ENCODE measurements at places on chromosomes 1 and 21.

GRCh38 chr1:192557841-192558595 is 17.6 kb upstream of the RGS1 start:
- DNase-seq: no peak

- DNase-seq: no peak
Observed at GRCh38 chr1:44151808-44152207, 10.4 kb upstream of the KLF18 start.

GRCh38 chr1:50877641-50878040 is 82.4 kb downstream of the FAF1 start:
- DNase-seq: no peak

GRCh38 chr1:234760303-234760723 is 150.3 kb upstream of the IRF2BP2 start:
- peak; percentile 76 for DNase-seq

DNA sequence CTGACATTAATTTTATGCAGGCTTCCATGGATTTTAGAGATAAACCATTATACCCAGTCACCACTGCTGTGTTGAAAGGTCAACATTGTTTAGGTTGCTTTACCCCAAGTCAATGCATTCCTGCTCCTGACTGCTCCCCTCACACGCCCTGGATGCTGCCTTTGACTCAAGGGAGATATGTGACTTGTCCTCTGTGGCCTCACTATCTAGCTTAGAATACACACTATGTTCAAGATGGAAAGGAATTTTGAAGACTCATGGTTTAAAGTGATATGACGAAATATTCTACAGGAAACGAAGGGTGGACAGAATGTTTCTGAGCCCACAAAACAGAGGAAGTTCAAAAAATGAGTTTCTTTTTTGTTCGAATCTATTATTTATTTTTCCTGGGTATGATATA is 170.4 kb upstream of the NR5A2 start:
- DNase-seq: peak; percentile 53

DNA sequence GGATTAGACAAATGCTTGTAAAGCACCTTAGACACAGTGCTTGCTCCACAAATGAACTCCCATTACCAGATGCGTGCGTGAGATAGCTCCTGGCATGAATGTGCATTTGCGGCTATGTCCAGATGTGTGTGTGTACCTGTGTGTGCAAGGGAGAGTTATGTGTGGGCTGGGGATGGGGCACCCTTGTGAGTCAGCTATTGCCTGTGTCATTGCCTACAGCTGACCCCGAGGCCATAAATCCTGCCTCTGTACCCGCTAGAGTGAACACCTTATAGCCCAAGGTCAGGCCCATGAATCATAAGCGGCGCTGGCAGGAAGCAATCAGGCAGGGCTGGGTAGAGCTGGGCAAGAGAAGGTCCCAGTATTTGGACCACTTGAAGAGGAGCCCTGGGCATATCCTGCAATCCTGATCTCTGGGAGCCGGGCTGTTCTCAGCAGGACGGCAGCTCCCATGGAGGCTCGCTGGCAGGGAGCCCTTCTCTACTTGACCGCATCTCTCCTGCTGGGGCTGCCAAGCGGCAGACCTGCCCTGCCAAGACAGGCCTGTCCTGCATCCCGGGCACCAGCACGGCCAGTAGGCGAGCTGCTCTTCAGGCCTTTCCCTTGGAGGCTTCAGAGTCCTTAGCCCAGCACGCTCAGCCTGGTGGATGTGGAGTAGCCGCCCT is 86.4 kb downstream of the TMEM53 start:
- DNase-seq: peak; percentile 73
